ENCODE measurements at places on chromosomes 16 and 17.

DNA sequence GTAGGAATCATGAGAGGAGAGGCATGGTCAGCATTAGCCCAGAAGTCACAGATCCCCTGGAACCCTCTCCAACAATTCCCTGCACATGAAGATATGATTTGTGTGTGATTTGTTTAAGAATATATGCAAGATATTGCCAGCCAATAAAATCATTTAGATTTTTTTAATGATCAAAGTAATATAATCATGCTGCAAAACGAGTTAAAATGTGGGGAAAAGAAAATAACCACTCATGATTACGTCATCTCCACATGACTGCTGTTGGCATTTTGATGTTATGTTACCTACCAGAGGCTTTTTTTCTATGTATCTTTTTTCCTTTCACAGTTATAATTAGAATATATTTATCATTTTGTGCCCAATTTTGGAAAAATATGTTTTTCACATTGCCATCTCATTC is 22.4 kb downstream of the SLC35G3 start:
- peak; percentile 58 for DNase-seq

GRCh38 chr17:81252326-81252986 is 13.3 kb downstream of the NDUFAF8 start:
- DNase-seq = no peak

- peak; percentile 49 for DNase-seq
Measured at GRCh38 chr17:1029196-1029921, 32.4 kb downstream of the TIMM22 start.

DNA sequence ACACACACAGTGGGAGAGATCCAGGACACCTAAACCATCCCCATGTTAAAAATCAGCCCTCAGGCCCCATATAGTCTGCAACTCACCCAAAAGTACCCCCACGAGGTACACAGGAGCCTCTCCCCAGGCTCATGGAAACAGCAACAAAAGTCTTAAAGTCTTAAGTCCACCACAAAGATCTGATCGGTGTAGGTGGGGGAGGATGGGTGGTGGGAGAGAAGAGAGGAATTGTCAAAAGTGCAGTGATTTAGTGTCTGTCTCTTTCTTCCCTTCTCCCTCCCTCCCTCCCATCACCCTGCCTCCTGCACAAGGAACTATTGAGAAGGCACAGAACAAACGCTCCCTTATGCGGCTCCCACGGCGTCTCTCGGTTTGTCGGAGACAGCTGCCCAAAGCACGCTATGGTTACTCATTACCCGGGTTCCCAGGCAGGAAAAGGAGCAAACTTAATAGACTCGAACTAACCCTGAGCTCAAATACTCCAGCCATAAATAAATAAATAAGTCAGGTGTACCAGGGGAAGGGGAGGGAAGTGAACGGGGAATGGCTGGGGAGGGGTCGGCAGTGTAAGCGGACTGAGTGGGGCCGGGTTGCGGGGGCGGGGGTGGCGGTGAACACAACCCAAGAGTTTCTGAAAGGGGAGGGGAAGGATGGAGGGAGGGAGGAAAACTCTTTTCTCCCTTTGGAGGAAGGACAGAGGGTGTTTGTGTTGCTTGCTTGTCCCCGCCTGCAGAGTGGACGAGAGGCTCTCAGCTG is 477.4 kb downstream of the SLC39A11 start:
- no peak for DNase-seq

DNA sequence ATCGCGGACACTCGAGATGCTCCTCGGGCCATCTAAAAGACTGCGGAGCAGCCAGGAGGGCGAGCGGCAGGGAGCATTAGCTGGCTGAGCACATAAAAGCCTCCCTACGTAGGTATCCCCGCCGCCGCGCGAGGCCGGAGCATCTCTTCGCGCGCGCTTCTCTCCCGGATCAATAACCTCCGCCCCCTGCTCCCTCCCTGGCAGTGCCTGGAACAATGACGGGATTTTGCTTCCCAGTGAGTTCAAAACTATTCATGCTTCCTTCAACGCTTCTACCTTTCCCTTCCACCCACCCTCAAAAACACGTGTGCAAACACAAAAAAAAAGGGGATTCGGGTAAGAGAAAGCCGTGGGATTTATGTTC is 984 bp downstream of the CENPV start:
- DNase-seq = peak; percentile 10

DNA sequence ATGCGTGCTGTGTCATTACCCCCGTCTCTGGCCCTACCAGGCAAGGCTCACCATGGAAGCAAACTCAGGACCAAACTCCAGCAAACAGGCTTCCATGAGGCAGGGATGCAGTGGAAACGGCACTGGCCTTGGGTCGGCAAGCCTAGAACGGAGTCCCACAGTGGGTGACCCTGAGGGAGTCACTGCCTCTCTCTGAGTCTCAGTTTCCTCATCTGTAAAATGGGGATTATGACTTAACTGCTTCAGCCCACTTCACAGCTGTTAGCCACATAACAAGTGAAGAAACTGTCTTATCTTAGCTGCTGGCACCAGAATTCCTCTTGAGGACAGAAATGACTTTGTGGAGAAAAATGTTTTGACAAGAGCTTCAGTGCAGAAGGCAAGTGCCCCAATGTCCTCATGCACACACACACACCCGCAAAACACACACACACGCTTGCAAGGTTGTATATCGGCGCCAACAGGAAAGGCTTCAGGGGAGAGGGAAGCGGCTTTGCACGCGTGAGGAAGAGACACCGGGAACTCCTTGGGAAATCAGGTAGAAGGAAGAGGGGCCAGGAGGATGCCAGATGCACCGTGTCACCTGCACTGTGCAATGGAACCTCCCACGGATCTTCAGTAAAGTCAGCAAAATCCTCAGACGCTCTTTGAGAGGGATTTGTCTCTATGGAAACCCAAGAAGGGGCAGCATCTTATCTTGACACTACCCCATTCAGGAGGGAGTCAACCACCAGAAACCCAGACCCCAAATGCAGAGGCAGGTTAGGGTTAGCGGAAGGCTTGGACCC is 53.7 kb downstream of the GSG1L start:
- DNase-seq = no peak

- DNase-seq = no peak
Measured at GRCh38 chr16:79284766-79285165, 315.8 kb downstream of the MAF start.

GRCh38 chr17:76686538-76687297 is 24.0 kb downstream of the MXRA7 start:
- no peak for DNase-seq

GRCh38 chr17:1965556-1966273 is 59.4 kb downstream of the RTN4RL1 start:
- no peak for DNase-seq

- no peak for DNase-seq
Measured at GRCh38 chr16:53744449-53744848, 40.5 kb downstream of the FTO start.

GRCh38 chr16:20871258-20871657 is 28.9 kb downstream of the DCUN1D3 start:
- DNase-seq = no peak

DNA sequence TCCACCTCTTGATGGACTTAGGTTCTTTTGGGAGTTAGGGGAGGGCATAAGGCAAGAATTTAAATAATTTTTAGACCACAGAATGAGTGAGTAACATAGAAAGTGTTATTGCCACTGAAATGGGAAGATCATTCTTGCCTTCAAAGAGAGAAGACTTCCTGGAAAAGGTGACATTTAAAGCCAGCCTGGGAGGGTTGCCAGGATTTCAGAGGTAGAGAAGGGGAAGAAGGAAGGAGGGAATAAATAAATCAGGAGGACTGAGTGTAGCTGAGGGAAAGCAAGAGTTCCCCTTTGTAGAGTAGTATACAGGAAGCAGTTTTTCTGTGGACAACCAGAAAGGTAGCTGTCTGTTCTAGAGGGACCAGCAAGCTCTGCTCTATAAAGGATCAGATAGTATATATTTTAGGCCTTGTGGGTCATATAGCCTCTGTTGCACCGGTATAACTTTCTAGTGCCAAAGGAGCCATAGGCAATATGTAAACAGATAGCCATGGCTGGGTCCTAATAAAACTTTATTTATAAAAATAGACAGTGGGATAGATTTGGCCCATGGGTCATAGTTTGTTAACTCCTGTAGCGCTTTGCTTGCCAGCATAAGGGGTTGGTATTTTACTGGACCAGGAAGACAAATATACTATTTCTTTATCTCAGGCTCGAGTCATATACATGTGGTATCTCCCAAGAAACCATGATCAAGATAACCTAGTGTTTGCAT is 147.2 kb upstream of the CACNG5 start:
- DNase-seq = no peak

- no peak for DNase-seq
Measured at GRCh38 chr16:17270111-17270510, 200.6 kb downstream of the XYLT1 start.

DNA sequence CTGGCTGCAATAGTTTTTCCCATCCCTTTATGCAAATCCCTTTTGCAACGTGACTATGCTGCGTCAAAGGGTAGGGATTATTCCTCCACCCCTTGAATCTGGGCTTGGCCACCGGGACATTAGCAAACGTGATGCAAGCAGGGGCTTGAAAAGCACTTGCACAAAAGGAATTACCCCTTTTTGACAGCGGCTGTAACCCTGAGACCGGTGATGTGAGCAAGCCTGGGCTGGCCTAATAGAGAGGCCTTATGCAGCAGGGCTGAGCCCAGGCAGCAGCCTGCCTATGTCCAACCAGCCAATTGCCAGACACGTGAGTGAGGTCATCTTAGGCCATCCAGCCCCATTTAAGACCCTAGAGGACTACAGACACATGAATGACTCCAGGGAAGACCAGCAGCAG is 30.4 kb upstream of the PAFAH1B1 start:
- DNase-seq = no peak

GRCh38 chr16:22618842-22619241 is 108.2 kb downstream of the NPIPB5 start:
- peak; percentile 54 for DNase-seq

- no peak for DNase-seq
Measured at GRCh38 chr16:5024632-5025031, 9.1 kb downstream of the NAGPA start.

DNA sequence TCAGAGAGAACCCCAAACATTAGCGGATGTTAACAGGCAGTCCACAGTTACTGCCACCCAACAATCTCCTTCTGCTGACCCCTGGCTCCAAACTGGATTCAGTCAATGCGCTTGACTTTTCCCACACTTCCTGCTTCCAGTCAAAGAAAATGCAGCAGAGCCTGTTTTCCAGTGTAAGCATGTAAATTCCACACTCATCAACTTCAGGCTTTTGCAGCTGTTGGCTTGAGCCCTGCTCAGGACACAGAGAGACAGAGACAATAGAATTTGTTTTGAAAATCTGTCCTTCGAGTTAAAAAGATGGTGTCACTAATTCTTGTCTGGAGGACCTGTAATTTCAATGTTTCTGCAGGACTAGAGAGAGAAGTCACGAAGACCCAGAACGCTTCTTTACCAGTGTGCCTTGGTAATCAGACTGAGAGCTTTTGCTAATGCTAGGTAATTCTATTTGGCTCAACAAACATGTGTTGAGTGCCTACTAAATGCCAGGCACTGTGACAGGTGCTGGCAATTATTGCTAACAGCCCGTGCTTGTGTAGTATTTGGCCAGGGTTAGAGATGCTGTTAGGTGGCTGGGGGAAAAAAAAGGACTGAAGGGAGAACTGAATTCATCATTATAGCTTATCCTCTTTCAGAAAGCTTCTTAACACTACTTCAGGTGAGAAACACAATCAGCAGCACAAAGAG is 32.5 kb downstream of the HOXB1 start:
- DNase-seq = no peak

- no peak for DNase-seq
Measured at GRCh38 chr16:14562691-14563491, 67.2 kb downstream of the PARN start.

- DNase-seq = no peak
Measured at GRCh38 chr16:57107321-57107922, 15.0 kb downstream of the CPNE2 start.

DNA sequence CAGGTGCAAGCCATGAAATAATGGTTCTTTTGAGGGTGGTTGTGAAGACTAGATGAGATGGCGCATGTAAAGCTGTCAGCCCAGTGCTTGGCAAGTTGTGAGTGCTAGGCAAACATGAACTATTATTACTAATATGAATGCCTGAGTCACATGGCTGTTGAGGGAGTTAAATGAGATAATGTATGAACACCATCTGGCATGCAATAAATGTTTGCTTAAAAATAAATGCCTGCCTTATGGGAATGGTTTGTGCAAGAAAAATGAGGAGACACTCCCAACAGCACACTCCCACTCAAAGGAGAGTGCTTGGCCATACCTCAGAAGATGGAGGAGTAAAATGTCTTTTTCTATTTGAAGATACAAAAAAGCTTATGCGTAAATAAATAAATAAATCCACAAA is 3.6 kb downstream of the MAPK3 start:
- no peak for DNase-seq

DNA sequence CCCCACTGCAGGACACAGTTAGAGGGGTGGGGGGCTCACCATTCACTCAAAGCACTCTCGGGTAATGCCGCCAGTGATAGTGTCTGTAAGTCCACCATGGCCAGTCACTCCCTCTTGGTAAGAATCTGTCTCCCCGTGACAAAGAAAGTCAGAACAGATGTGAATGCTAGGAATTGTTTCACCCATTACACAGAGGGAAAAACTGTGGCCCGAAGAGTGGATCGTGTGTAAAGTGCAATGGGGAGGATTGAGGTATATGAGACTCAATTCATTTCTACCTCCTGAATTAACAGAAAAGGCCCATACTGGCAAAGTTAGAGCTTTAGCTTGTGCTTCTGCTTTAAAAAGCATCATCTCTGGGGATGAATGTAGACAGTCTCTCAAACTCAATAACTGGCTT is 17.5 kb upstream of the SLC6A2 start:
- no peak for DNase-seq

DNA sequence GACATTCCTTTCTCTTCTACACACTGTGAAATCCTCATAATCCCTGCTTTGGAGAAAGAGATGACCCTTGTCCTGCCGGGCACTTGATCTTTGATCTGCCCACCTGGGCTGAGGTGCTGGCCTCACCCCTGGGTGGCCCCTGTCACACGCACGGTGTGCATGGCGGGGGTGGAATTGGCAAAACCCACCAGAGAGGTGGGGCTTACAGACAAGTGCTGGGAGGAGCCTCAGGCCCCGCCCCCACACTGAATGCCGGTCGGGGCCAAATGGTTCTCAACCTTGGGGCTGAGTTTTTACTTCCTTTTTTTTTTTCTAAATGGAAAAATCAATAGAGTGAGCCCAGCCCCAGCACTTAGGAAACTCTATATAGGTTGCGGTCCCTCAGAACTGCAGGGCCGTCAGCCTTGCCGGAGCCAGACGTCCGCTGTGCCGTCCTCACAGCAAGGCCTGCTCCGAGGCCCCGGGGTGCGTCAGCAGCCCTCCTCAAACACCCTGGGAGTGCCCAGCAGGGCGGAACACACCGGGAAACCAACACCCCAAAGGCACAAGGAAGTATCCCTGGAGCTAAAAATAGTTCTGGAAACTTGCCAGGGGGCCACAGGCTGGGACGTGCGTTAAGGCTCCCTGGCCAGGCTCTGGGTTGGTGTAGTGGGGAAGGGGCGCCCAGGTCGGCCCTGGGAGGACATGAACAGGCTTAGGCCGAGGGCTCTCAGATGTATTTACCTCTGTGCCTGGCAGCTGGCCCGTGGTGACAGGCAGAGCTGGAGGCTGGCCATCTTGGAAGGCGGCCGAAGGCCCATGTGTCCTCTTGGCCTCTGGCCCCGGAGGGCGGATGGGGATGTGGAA is 11.0 kb downstream of the GPRC5C start:
- peak; percentile 79 for DNase-seq

GRCh38 chr16:14368399-14368798 is 261.7 kb downstream of the PARN start:
- DNase-seq = no peak
